ENCODE measurements at places on chromosomes 12 and 14. TPM values are rescaled to one million over a fixed set of nuclear protein-coding genes. Genes with fewer than 3 reads are reported as not detected.

Gene CTSG
- total RNA-seq = not detected

Gene CFAP73
- not detected for total RNA-seq

Gene RPS6KL1
- 0.59 TPM for total RNA-seq

GRCh38 chr12:20627001-20627588, 68.0 kb upstream of the SLCO1C1 start:
- no peaks in the 10 kb centered on the region for H3K36me3 ChIP-seq
- DNase-seq = no peak
- peaks cover 7% of the 10 kb centered on the region for H3K27me3 ChIP-seq
- no peak overlapping the region for H3K27ac ChIP-seq

- H3K4me3 ChIP-seq = no peak overlapping the region
- H3K27ac ChIP-seq = no peak overlapping the region
- no peak for DNase-seq
- H3K4me1 ChIP-seq = peaks cover 46% of the 10 kb centered on the region
- H3K36me3 ChIP-seq = peaks cover 18% of the 10 kb centered on the region
These were observed 36.3 kb upstream of the C12orf75 start for GRCh38 chr12:105294161-105294560.

GRCh38 chr12:104956870-104957718, 996 bp downstream of the SLC41A2 start:
- H3K27ac ChIP-seq = peak overlapping the region; percentile 23
- no peaks in the 10 kb centered on the region for H3K36me3 ChIP-seq
- H3K4me3 ChIP-seq = peak overlapping the region; percentile 84
- no peak for DNase-seq
- H3K4me1 ChIP-seq = peaks cover 37% of the 10 kb centered on the region

GRCh38 chr12:96099986-96100385, 64.6 kb upstream of the LTA4H start:
- no peaks in the 10 kb centered on the region for H3K36me3 ChIP-seq
- no peak for DNase-seq
- no peaks in the 10 kb centered on the region for H3K4me1 ChIP-seq
- no peak overlapping the region for H3K4me3 ChIP-seq

- H3K4me1 ChIP-seq = no peaks in the 10 kb centered on the region
- DNase-seq = no peak
- H3K27me3 ChIP-seq = peaks cover 17% of the 10 kb centered on the region
These were observed 184.8 kb upstream of the NTF3 start for GRCh38 chr12:5247144-5247543.

DNA sequence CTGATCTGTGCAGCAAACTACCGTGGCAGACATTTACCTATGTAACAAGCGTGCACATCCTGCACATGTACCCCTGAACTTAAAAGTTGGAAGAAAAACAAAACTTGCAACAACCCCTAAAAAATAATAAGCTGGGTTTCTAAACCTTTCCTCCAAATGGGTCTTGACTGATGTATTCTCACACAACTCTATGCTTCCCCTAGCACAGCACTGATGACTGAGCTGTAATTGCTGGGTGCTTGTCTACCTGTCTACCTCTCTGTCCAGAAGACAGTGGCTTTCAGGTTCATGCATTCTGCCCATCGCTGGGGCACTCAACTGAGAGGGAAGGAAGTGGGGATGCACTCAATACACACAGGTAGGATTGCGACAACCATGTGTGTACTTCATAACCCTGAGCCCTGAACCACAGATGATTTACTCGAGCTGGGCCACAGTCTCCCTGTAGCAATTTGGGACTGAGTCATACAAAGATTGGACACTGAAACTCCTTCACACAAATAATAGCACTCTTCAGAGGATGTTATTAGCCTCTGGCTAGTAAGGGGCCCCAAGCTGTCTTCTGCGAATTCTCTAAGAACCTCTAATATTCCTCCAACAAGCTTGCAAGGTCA, 44.8 kb upstream of the TMPO start:
- H3K27ac ChIP-seq = no peak overlapping the region
- H3K4me1 ChIP-seq = peaks cover 27% of the 10 kb centered on the region
- H3K4me3 ChIP-seq = no peak overlapping the region
- no peak for DNase-seq

DNA sequence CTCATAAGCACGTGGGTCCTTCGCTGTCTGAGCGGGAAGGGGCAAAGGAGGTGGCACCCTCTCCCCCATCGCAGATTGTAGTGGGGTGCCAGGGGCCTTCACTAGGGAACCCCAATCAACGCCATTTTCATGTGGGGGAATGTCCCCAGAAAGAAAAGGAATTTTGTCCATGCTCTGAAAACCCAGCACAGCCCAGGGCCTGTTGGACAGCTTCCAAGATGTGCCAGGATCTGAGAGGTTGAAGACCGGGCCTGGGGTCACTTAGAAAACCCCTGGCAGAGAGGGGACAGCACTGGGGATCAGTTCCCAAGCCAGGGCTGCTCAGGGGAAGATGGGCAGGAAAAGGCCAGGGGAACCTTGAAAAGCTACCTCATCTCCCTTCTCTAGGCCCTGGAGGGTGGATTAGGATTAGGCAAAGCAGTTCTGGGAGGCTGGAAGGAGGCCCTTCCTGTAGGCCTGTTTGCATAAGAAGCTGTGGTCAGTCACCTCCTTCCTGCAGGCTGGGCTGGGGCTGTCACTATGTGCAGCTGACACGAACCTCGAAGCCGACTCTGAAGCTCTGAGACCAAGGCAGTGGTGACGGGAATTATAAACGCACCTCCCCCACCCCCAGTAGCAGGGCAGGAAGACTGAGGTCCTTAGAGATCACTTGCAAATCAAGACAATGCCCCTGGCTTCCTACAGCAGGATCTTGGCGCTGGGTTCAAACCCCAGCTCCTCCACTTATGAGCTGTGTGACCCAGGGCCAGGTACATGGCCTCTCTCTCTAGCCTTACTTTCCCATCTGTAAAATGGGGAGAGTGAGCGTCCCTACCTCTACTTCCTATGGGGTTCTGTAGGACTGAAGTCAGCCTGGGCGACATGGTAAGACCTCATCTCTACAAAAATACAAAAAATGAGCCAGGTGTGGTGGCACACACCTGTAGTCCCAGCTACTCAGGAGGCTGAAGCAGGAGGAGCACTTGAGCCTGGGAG, 29.0 kb downstream of the TESC start:
- no peak overlapping the region for H3K27ac ChIP-seq
- no peak for DNase-seq
- peaks cover 40% of the 10 kb centered on the region for H3K27me3 ChIP-seq
- H3K4me1 ChIP-seq = no peaks in the 10 kb centered on the region
- no peaks in the 10 kb centered on the region for H3K36me3 ChIP-seq

Data from HFFc6 (cell line).